PC-9 (cell line): ENCODE measurements at places on chromosomes 5 and 9.

DNA sequence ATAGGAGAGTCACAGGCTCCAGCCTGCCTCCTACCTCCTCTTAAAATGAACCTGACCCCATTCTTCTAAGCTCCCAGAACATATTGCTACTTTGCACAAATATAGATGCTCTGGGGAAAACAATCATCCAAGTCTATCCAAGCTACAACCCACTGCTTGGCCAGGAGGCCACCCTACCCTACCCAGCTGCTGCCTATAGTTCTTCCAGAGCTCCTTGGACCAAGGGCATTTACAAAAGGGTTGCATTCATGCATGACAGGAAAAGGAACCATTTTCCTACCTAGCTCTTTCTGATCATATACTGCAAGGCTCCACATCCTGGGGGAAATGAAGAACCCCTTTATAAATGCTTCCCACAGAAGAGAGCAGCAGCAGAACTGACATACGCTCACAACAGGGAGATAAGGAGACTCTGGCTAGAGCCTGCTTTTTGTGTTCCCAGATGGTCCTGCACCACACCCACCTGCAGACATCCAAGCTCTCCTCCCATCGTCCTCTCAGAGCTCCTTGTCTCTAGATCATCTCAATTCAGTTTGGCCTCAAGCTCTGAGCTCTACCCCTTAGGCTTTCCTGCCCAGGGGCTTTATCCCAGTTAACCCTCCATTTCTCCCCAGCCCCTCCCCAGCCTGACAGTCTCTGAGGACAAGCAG lies 185.5 kb downstream of the SPOCK1 start:
- no peak for DNase-seq

GRCh38 chr5:11918463-11919045 lies 14.3 kb upstream of the CTNND2 start:
- no peak for DNase-seq

DNA sequence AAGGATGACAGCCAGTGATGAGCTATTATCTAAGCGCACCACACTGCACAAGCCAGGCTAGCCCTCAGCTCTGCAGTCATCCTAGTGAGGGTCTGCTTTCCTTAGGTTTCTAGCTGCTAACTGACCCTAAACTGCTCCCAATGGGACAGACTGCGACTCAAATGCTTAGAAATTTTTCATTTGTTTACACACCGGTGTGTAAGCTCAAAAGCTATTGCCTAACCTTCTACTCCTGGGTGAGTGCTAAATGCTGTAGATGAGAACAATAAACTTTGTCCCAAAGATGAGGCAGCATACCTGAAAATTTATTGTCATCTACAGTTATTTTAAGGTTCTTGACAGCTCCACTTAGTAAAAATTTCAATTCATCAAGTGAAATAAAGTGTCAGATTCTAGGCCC lies 311.4 kb downstream of the TMEM167A start:
- DNase-seq, result no peak

- DNase-seq, result no peak
Measured at GRCh38 chr5:158979749-158980521, 119.8 kb downstream of the EBF1 start.

- DNase-seq, result no peak
Measured at GRCh38 chr5:175863316-175863715, 8.1 kb upstream of the CPLX2 start.

- no peak for DNase-seq
Measured at GRCh38 chr9:68619072-68619471, 78.4 kb upstream of the TMEM252 start.
